ENCODE measurements at places on chromosomes 12 and 14.

DNA sequence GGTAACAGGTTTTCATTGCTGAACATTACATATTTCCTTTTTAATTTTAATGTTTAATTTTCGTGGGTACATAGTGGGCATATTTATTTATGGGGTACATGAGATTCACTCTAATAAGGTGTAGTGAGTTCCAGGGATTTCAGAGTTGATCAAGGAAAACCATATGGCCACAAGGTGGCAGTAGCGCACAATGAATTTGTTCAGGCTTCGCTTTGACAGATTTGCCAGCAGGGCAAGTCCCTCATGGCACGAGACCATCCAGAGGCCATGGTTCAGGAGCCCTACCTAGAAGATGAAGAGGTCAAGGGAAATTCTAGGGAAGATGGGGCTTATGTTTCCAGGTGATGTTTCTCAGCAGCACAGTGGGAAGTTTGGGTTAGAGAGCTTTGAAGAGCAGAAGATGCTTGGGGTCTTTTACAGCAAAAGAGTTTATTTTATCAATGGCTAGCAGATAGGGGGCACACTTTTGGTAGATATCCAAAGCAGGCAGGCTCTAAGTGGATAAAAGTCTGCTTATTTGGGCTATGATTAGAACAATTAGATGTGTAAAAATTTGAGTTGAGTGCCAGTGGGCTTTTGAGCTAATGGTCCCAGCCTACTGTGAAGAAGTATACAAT lies 1004.4 kb downstream of the AACS start:
- DNase-seq: no peak

GRCh38 chr14:50667996-50668825 lies at the start of gene SAV1:
Gene SAV1, minus strand, starts transcription at chr14:50668306. Its CDS starts 339 bp downstream, at chr14:50667967.
- peak; percentile 19 for DNase-seq

- DNase-seq: no peak
Measured at GRCh38 chr12:54257332-54257731, 22.6 kb downstream of the CBX5 start.

DNA sequence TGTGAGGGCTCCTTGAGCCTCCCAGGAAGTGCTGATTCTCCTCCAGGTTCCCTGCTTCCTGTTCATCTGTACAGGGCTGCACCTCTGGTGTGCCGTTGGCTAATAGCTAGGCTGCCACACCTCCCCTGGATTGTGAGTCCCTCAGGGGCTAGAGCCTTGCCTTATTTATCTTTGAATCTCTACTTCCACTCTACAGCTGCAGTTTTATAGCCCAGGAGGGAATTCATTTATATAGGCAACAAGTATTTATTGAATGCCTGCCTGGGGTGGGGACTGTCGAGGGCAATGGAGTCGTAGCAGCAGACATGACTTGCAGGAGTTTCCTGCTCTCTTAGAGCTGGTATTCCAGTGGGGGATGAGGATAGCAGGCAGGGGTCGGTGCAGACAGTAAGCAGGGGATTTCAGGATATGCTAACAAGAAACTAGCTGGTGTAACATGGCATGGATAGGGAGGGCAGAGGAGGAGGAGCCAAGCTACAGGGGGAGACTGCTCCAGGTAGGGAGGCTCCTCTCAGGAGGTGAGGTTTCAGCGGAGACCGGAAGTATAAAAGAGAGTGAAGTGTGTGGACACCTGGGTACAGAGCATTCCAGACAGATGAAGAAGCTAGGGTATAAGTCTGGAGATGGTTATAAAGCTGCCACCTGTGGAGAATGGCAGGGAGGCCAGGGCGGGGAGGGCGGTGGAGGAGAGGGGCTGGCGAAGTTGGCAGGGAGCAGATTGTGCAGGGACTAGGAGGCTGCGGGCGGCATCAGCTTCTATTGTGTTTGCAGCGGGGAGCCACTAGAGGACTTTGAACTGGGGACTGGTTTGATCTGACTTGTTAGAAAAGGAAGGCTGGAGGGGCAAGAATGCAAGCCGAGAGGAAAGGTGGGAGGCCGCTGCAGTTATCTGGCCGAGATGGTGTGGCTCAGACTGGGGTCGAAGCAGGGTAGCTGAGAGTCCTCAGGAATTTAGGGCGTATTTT lies 17.2 kb downstream of the USP30 start:
- no peak for DNase-seq

- DNase-seq: no peak
Measured at GRCh38 chr12:44247588-44247987, 411.7 kb downstream of the TMEM117 start.

DNA sequence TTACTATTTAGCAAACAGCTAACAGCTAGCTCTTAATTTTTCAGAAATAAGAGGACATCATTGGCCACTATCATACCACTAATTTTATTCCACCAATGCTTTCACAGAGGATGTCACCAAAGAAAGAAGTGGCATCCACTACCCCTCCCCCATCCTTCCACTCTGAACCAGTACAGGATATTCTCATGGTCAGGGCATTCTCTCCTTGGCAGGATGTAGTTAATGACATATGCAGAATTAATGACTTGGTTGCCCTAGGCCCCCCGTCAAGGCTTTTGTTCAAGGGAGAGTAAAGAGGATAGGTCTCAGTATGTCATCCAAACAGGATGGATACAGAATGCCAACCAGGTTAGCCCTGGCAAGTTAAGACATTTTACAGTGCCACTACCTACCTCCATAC lies 18.9 kb upstream of the NUP107 start:
- DNase-seq: no peak

DNA sequence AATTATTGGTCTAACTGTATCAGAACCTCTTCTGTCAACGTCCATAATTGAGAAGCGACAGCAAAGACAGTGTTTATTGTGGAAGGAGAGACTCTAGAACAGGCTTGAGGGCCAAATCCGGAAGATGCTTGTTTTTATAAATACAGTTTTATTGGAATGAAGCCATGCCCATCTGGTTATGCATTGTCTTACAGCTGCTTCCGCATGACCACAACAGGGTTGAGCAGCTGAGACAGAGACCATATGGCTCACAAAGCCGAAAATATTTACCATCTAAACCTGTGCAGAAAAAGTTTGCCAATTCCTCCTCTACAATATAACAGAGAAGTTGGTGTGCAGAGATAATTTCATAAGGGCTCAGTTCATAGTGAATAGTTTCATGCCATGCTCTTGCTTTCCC lies 24.5 kb downstream of the PRKAB1 start:
- no peak for DNase-seq

DNA sequence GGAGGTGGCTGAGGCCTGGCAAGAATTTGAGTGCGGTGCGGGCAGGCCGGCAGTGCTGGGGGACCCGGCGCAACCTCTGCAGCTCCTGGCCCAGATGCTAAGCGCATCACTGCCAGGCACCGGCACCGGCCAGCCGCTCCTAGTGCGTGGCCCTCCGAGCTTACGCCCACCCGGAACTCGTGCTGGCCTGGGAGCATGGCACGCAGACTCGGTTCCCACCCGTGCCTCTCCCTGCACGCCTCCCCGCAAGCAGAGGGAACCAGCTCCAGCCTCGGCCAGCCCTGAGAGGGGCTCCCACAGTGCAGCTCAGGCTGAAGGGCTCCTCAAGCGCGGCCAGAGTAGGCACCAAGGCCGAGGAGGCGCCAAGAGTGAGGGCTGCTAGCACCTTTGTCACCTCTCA lies 63.7 kb downstream of the CCDC60 start:
- no peak for DNase-seq

DNA sequence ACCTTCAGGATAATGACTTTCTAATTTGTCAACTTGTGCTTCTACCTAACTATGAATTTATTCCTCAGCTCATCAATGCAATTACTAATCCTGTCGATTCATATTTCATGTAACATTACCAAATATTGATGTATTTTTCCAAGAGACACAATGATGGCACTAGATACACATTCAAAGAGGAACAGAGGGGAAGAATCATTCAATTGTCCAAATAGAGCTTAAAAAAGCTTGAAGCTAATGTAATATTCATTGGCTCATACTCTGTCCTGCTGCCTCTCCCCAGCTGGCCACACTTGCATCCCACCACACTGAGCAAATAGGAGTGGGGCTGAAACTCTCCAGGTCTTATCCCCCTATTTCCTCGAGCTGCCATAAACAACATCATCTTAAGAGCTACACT lies 9.3 kb downstream of the TESPA1 start:
- no peak for DNase-seq

GRCh38 chr14:91858536-91859275 lies 8.6 kb downstream of the TC2N start:
- DNase-seq: no peak

DNA sequence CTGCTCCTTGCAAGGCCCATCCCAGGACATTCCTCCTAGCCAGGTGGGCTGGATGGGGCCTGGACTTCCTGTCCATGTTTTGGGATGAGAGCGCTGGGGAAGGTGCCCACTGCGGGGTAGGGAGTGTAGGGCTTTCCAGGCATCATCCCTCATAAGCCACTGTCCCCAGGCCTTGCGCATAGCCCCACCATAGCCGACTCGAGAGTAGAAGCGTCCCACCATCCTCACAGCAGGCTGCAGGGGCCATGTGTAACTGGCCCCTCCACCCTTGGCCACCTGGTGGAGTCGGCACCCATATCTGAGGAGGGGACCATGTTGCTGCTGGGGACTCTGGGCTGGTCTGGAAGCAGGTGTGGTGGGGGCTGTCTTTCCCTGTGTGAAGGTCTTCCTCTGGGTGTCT lies 30.5 kb downstream of the SH2B3 start:
- no peak for DNase-seq

DNA sequence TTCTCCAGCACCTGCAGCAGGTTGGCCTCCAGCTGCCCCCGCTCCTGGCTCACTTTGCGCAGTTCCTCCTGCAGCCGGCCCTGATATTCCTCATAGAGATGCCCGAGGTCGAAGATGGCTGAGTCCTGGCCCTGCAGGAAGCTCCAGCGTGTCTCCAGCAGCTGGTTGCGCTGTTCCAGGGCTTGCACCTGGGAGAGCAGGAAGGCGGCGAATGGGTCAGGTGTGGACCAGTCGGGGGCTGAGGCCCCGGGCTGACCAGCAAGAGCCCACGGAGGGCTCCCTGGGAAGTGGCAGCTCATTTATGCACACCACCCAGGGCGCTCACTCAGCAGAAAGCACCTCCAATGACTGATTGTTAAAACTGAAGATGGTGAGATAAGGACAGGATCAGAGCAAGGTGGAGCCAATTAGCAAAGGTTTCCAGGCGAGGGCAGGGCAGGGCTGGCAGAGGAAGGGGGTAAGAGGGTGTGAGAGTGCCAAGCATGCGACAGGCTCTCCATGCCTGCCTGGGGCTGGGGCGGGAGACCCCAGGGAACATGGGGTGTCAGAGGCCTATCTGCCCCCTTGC lies 6.3 kb downstream of the KRT80 start:
- no peak for DNase-seq

DNA sequence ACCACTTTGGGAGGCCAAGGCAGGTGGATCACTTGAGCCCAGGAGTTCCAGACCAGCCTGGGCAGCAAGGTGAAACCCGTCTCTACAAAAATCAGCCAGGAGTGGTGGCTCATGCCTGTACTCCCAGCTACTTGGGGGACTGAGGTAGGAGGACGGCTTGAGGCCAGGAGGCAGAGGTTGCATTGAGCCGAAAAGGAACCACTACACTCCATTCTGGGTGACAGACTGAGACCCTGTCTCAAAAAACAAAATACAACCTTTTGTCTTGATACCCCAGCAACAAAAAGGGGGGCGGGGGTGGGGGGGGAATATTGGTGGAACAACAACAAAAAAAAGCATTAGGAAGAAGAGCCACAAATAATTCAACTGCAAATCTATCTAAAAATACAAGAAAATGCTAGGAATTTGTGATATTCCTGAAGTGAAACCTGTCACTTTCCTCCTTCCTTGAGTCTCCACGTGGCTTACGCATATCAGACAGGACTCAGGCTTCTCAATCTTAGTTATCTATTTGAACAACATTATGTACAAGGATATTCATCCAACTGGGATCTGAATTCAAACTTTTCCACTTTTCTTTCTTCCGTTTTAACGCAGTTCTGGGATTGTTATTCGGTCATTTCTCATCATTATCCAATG lies 1.3 kb downstream of the R3HDM2 start:
- no peak for DNase-seq

DNA sequence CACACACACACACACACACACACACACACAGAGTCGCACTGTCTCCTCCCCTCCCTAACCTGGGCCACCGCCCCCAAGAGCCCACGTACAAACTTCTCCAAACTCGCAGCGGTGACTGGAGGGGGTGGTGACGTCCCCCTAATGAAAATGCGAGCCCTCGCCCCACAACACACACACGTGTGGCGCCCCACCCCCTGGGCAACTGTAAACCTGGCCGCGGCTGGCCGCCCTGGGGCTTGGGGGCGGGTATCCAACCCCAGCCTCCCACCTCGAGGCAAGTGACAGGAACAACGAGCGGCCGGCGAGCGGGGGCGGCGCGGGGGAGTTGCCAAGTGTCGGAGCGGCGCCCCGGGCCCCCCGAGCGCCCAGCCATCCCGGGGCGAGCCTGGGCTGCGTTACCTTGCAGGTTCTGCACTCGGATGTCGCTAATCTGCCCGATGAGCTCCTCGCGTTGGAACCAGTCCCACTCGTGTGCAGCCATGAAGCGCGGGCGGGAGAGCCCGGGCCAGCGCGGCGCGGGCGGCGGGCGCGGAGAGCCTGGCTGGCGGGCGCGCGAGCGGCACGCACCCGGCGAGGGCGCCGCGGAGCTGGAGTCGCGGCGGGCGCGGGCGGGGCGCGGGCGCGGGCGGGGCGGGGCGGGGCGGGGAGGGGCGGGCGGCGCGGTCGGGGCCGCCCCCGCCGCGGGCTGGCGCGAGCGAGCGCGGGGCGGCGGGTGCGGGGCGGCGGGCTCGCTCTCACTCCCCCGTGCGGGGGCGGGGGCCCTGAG lies at the start of gene CLMN:
CLMN (minus strand) TSS at position 597 of the 766 bp plus-strand sequence; CDS start at position 481, 116 bp downstream.
- DNase-seq: no peak

- no peak for DNase-seq
Measured at GRCh38 chr12:113120670-113121370, 14.7 kb downstream of the RASAL1 start.

DNA sequence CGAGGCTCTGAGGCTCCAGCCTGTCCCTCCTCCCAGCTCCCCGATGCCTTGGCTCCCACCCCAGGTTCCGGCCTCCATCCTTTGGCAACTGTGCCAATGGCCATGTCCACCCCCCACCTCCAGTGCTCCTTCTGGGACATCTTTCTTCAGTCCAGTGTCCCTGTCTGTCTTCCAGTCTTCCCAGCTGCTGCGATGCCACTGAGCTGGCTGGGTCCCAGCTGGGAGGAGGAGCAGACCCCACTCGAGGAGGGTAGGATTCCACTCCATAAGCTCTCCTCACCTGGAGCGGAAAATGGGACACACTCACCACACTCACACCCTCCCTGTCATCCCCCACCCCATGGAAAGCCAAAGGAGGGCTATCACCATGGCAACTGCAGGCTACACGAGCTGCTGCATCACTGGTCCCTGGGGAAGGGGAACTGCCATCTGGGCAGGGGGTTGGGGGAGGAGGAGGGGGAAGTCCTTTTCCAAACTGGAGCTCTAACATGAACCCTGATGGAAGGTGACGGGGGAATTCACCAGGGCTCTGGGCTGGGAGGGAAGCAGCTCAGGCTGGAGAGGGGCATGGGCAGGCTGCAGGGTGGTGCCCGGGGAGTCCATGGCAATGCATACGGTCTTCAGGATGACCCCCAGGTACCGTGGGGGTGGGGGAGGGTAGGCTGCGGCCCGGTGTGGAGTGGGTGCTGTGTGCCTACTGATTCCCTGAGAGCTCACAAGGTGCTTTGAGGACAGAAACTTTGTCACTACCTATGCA lies 94.3 kb downstream of the LRRC74A start:
- DNase-seq: no peak

- no peak for DNase-seq
Measured at GRCh38 chr12:107378609-107379008, 285.3 kb upstream of the CRY1 start.

GRCh38 chr12:65619018-65619417 lies 205.3 kb upstream of the HMGA2 start:
- DNase-seq: no peak
